ENCODE measurements at places on chromosomes 6 and 20. TPM values are rescaled to one million over a fixed set of nuclear protein-coding genes. Genes with fewer than 3 reads are reported as not detected.

MATN4 gene
- not detected for total RNA-seq

CD83 gene
- 339 TPM for total RNA-seq

OR12D3 gene
- not detected for total RNA-seq

ESR1 gene
- 5.9 TPM for total RNA-seq

CCM2L gene
- not detected for total RNA-seq

TUBB2B gene
- not detected for total RNA-seq

COX7A2 gene
- 160 TPM for total RNA-seq

TENT5A gene
- total RNA-seq = 11.1 TPM

Data from B cell (primary cell).